NCI-H187 (cell line): ENCODE measurements at places on chromosomes 6 and 20.

DNA sequence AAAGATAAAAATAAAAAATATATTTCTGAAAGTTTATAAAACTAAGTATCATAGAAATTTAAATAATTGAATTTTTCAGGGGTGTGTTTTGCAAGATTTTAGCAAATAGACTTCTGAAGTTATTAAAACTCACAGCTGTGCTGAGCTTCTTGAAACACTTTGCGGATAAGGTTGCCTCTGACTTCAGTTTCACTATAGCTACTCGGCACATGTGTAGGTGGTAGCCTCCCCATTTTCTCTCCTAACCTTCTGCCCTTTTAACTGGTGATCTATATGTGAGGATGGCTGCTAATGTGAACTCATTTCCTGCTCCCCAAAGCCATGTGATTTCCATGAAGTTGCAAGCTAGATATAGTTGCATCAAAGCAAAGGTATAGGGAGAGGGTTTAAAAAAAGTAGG lies 129.3 kb upstream of the STMND1 start:
- DNase-seq, result no peak

GRCh38 chr6:50145125-50145524 lies 95.4 kb upstream of the DEFB112 start:
- DNase-seq, result peak; percentile 4

DNA sequence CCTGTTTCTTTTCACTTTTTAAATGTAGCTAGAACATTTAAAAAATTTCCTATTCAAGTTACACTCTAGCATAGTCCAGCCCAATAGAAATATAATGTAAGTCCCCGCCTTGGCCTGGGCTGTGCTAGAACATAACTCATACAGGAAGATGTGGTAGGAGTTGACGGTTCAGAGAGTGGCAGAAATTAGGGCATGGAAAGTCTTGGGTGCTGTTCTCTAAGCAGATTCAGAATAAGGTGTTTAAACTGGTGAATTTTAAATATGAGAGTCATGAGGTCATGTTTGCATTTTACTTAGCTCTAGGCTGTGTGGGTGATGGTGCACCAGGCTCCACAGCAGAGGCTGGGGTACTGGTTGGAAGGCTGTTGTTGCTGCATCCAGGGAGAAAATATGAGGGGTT lies 256.5 kb downstream of the FARS2 start:
- no peak for DNase-seq

DNA sequence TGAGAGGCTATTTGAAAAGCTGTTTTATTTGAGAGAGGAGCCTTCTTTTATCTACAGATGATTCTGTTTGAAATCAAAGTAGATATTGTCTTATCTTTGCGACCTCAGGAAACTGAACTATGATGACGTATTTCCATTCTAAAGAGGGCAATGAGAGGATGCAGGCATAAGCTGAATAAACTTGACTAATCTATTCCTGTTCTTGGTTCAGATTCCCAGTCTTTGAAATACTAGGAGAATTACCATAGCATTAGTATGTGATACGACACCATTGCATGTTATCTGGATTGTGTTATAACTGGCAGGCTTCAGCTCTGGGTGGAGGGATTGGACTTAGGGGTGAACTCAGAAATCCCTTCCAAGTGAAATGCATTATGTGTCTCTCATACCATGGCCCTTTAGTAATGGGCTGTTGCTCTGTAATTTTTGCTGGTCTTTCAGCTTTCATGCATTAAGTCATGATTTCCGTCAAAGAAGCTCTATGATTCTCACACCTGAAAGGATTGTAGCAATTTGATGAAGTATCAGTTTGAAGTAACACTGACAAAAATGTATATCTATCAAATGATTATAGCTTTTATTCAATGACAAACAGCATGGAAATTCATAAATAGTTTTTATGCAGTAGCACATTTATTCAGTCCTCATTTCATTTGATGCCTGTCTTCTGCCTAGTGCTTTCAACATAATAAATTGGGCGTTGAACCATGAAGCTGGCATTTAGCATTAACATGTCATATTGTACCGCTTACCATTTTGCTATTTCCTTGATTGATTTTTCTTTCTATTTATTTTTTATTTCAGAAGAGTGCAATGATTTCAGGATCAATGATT lies 138.4 kb upstream of the SPACA1 start:
- no peak for DNase-seq

GRCh38 chr6:30903236-30903635 lies 4.8 kb upstream of the GTF2H4 start:
- DNase-seq, result no peak

GRCh38 chr6:99416892-99417767 lies 8.0 kb downstream of the PNISR start:
- no peak for DNase-seq

DNA sequence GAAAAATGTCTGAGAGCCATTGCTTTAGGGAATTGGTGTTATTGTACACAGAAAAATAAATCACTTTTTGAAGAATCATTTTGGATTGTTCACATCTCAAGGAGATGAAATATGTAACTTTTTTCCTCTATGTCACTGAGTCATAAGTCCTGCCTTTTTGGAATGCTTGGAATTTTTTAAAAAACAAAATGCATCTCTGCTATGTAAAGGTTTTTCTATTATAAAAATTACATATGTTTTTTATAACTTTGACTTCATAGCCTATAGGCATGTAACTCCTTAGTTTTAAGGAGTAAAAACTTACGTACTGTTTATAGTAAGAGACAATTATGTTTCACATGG lies 8.7 kb downstream of the RNF144B start:
- DNase-seq, result no peak

- no peak for DNase-seq
These were observed 128.5 kb downstream of the TPBG start for GRCh38 chr6:82492134-82492533.

GRCh38 chr20:31803552-31804291 lies 15.4 kb upstream of the MYLK2 start:
- no peak for DNase-seq

DNA sequence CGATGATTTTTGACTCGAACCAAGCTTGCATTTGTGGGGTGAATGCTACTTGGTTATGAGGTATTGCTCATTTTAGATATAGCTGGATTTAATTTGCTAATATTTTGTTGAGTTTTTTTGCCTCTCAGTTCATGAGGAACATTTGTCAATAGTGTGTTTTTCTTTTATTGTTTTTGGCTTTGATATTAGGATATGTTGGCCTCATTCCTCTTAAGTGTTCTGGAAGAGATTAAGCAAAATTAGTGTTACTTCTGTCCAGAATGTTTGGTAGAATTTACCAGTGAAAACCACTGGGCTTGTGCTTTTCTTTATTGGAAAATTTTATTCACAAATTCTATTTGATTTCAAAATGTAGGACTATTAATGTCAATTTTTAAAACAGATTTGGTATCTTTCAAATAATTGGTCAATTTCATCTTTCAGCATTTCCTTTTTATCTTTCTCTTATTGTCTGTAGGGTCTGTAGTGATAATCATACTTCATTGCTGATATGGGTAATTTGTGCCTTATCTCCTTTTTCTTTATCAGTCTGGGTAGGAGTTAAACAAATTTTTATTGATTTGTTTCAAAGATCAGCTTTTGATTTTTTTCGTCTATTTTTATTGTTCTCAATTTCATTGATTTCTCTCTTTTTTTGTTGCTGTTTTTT lies 14.1 kb downstream of the AIG1 start:
- no peak for DNase-seq

GRCh38 chr6:7960848-7961247 lies 50.3 kb upstream of the TXNDC5 start:
- DNase-seq, result no peak

GRCh38 chr6:35185302-35185681 lies 28.5 kb upstream of the SCUBE3 start:
- no peak for DNase-seq

- DNase-seq, result no peak
These were observed 27.1 kb downstream of the SYNJ2 start for GRCh38 chr6:158008864-158009113.

DNA sequence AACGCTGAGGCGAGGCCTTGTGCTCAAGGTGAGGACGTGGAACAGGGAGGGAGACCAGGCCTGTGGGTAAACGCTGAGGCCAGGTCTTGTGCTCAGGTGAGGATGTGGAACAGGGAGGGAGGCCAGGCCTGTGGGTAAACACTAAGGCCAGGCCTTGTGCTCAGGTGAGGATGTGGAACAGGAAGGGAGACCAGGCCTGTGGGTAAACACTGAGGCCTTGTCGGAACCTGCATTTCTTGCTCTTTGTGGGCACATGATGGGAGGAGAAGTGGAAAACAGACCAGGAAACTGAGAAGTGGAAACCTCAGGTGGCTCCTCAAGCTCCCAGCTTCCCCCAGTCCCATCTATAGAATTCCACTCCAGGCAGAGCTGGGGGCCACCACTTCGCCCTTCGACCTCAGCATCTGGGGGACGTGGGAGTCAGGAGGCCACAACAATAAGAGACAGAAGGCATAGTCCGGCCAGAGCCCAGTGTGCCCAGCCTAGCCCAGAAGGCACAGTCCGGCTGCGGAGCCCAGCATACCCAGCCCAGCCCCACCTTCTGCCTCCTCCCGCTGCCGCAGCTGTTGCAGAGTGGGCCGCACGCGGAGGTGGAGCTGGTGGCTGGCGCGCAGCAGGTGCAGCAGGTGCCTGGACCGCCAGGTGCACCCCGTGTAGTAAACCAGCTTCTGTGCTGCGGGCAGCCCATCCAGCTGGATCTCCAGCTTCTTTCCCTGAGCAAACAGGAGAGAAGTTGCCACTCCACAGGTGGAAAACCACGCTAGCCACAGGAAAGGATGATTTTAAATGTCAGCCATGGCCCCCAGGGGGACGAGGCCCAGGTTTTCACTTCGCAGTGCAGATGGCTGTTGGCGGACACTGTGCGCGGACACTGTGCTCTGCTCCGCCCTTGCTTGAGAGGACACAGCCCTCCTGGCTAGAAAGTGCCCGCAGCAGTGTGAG lies 17.5 kb downstream of the FRMD1 start:
- DNase-seq, result peak; percentile 90

GRCh38 chr20:53578492-53579222 lies 15.0 kb downstream of the ZNF217 start:
- peak; percentile 42 for DNase-seq

DNA sequence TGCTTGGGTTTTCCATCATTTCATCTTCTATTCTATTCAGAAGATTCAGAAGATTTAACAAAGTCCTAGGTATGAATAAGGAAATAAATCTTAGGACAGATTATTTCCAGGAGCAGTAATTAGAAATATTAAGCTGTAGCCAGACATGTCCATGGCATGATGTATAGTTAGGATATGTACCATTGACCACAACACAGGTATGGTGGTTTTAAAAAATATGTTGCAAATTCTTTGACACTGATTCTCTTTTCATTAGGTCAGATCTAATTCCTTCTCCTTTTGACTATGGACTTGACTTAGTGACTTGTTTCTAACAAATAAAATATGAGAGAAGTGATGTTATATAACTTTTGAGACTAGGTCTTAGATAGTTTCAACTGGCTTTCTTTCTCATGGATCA lies 23.5 kb upstream of the PDE7B start:
- no peak for DNase-seq

GRCh38 chr20:44745598-44746366 lies at the start of gene KCNK15:
Gene KCNK15, plus strand, starts transcription at chr20:44745865. Its CDS starts 46 bp downstream, at chr20:44745911.
- DNase-seq, result no peak

DNA sequence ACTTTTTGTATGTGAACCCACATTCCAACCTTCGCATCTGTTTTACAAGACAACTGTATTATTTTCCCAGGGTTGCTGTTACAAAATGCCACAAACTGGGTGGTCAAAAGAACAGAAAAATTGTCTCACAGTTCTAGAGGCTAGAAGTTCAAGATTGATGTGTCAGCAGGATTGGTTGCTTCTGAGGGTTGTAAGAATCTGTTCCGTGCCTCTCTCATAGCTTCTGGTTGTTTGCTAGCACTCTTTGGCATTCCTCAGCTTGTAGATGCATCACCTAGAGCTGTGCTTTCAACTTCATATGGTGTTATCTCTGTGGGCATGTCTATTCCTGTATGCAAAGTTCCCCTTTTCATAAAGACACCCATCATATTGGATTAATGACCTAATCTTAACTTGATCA lies 1067.2 kb downstream of the EPHA7 start:
- DNase-seq, result no peak

DNA sequence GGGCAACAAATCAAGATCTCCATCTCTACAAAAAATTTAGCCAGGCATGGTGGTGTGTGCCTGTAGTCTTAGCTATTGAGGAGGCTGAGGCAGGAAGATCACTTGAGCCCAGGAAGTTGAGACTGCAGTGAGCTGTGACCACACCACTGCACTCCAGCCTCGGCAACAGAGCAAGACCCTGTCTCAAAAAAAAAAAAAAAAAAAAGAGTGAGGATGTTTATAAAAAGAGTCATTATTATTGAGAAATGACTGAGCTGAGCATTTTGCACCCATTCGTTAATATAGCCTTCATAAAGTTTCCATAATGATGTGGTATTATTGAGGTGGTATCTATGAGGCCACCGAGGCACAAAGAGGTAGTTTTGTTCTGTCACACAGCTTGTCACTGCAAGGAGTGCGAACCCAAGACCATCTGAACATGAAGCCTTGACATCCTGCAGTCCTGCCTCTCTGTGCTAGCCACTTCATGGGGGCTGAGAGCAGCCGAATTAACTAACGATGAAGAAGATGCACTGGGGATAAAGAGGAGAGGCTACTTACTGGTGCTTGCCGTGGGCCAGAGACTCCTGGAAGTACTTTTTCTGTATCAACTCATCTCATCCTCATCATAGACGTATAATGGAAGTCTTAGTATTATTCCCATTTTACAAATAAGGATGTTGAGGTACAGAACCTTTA lies 175.5 kb downstream of the BCAS1 start:
- no peak for DNase-seq

DNA sequence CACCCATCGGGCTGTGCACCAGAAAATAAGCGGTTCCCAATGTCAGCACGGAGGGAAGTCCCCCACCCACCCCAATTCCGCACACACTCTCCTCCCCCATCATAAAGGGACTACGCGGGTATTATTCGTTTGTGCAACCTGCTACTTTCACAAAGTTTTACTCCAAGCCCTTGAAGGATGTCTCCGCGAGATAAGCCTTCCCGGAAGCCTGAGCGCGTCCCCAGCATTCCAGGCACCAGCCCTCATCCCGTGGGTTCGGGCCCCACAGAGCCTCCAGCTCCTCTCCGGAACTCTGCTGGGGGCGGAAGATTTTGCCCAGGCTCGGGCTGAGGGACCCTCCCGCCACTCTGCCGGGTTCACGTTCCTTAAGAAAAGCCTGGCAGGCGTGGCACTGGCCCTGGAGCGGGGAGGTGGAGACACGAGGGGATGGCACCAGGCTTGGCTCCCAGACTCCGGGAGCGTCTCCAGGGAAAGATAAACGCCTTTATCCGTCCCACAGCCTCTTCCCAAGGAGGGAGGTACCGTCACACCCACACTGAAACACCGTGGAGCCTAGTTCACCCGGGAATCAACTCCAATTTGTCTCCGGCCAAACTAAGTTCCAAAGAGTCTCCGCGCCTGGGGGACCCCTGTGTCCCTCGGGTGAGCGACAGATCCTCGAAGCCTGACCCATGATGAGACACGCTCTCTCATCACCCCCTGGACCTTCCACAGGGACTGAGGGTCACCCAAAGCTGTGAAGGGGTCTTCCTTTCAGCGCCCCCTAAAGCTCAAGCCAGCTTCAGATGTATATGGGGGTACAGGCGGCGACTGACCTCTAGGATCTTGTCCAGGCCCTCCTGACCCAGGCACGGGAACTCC lies 934 bp downstream of the KCNK5 start:
- no peak for DNase-seq
